Stimulated activated memory B cell treated with anti-CD40 and anti-IgM and Interleukin-4, amounts not matched to agents 10 μg/mL and 1 μg/mL and 100 μg/mL, for 72 hours (primary cell): ENCODE measurements at places on chromosomes 11 and 22.

DNA sequence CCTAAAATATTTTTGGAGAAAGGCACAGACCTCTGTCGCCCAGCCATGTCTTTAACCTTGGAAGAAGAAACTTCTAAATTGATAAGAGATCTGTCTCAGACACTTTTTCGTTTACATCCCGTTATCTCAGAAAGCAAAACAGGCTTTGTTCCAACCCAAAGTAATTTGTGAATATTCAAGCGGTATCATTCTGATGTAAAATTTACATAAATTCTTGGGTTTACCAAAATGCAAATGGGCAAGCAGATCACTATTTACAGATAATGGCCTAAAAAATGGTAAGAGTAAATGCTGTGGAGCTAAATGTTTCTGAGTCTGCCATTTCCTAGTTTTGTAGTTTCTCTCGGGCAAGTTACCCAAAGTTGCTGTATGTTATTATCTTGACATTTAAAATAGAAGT lies 101.9 kb upstream of the VPREB1 start:
- no peaks in the 10 kb centered on the region for H3K27me3 ChIP-seq
- no peaks in the 10 kb centered on the region for H3K4me1 ChIP-seq
- H3K36me3 ChIP-seq = peaks cover 5% of the 10 kb centered on the region
- ATAC-seq = no peak

GRCh38 chr22:36830601-36831000 lies 13.8 kb upstream of the PVALB start:
- peaks cover 6% of the 10 kb centered on the region for H3K36me3 ChIP-seq
- ATAC-seq = no peak
- peaks cover 14% of the 10 kb centered on the region for H3K4me1 ChIP-seq

DNA sequence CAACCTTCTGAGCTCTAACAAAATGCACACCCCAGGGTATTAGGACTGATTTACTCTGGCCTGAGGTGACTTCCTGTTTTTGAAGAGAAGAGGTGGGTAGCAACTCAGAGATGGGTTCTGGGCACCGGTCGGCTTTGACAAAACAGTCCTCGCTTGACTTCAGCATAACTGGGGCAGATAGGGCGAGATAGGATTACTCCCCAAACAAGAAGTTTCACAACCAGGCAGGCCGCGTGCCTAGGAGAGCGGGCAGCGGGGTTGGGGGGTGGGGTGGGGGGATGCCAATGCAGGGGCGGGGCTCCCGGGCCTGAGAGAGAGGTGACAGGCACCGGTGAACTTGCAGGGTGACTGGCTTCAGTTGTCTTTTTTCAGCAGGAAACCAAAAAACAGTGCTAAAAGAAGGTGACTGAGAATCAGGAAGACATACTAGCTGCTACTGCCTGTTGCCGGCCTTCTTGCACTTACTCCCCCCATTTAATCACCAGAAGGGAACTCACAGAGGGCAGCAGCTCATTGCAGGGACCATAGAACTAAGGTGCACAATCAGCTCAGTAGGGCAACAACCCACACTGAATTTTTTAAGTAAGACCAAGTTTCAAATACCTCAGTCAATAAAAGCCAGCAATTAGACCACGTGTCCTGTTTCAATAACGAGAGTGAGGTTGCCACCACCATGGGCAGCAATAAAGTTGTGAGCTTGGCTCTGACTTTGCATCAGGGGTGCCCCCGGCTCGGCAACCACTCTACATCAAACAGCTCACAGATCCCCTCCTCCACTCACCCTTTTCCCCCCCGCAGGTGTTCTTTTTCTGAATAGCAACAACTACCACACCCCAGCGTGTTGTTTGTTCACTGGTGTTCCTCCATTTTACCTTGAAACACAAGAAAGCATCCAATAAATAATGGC lies 37.2 kb upstream of the ETS1 start:
- peaks cover 89% of the 10 kb centered on the region for H3K4me1 ChIP-seq
- ATAC-seq = peak; percentile 94

- H3K36me3 ChIP-seq = peaks cover 54% of the 10 kb centered on the region
- no peaks in the 10 kb centered on the region for H3K4me1 ChIP-seq
- no peak overlapping the region for H3K4me3 ChIP-seq
- no peak overlapping the region for H3K27ac ChIP-seq
- no peak for ATAC-seq
Observed at GRCh38 chr22:26766510-26767350, 109.3 kb downstream of the MIAT start.

- peaks cover 81% of the 10 kb centered on the region for H3K36me3 ChIP-seq
- H3K4me1 ChIP-seq = no peaks in the 10 kb centered on the region
- no peak overlapping the region for H3K4me3 ChIP-seq
- H3K27me3 ChIP-seq = no peaks in the 10 kb centered on the region
- no peak overlapping the region for H3K27ac ChIP-seq
- ATAC-seq = no peak
Observed at GRCh38 chr22:27844656-27845591, 43.4 kb upstream of the MN1 start.

DNA sequence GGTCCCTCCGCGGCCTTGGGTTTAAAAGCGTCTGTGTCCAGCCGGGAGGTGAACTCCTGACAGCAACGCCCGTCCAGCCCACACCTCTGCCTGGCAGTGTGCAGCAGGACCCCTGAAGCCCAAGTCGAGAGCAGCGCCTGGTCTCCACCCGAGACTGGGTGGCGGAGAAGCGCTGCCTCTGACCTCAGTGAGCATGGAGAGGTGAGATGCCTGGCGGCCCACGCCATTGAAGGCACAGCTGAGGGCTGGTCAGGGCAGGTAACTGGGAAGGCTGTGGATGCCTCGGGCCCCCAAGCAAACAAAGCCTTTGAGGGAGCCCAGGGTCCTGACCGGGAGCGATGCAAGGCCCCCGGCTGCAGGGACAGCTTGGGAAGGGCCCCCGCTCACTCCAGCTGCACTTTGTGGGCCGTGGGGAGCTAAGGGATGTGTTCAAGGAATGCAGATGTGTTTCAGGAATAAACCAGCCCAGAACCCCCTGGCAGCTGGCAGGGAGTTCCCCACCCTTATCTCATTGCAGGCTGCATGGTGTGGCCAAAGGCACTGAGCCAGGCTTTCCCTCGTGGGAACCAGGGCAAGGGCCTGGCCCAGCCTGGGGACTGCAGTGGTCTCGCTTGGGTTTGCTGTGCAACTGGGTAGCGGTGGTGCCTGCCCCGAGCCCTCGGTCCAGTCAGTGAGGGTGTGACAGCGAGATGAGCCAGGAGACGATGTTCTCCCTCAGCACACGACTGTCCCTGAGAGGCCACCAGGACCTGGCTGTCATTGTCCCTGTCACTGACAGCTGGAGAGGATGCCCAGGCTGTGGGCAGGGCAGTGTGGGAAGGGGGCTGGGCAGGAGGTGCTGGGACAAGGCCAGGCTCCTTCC lies 92.5 kb downstream of the WNT7B start:
- H3K27me3 ChIP-seq = peaks cover 93% of the 10 kb centered on the region
- no peaks in the 10 kb centered on the region for H3K4me1 ChIP-seq
- H3K27ac ChIP-seq = no peak overlapping the region
- no peak for ATAC-seq

- no peaks in the 10 kb centered on the region for H3K4me1 ChIP-seq
- H3K36me3 ChIP-seq = no peaks in the 10 kb centered on the region
- H3K27ac ChIP-seq = no peak overlapping the region
- H3K4me3 ChIP-seq = no peak overlapping the region
- ATAC-seq = no peak
Observed at GRCh38 chr11:41989823-41990380, 530.5 kb upstream of the LRRC4C start.

DNA sequence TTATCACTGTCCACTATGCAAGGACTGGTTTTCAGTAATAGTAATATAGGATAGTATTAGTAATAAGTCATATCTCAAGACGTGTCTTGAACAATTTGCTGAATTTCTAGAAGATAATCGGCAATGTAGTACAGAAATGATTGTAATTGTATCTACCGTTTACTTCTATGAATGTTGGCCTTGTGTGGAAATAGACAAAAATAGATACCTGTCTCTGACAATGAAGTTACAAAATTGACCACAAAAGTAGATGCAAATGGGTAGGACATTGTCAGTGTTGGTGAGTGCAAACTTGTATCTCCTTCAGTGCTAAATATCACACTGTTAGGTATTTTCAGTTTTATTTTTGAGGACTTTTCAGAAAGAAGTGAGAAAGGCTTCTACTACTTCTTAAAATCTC lies 43.1 kb downstream of the SVIP start:
- no peak for ATAC-seq
- no peaks in the 10 kb centered on the region for H3K36me3 ChIP-seq
- H3K27me3 ChIP-seq = no peaks in the 10 kb centered on the region

DNA sequence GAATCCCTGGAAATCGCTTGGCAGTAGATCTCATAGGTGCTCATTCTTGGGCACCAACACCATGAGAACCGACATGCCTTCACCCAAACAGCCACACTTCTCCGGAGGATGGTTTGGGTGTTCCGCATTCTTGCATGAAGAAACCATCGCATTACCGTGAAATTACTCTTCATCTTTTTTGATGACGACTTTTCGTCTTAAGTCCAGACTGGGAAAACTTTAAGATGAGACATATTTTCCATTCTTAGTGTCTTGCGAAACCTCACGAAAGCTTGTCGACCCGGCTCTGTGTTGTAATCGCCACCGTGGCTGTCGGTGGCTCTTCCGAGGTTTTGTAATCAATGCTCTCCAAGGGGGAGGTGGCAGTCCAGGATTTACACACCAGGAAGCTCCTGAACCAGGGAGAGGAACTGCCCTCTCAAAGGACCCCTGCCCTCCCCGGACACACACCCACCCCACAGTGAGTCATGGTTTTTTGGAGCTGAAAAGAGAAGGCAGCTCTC lies 1.7 kb downstream of the TOM1 start:
- H3K27ac ChIP-seq = peak overlapping the region; percentile 93
- no peak for ATAC-seq
- H3K4me3 ChIP-seq = peak overlapping the region; percentile 92
- no peaks in the 10 kb centered on the region for H3K27me3 ChIP-seq
- peaks cover 29% of the 10 kb centered on the region for H3K36me3 ChIP-seq

DNA sequence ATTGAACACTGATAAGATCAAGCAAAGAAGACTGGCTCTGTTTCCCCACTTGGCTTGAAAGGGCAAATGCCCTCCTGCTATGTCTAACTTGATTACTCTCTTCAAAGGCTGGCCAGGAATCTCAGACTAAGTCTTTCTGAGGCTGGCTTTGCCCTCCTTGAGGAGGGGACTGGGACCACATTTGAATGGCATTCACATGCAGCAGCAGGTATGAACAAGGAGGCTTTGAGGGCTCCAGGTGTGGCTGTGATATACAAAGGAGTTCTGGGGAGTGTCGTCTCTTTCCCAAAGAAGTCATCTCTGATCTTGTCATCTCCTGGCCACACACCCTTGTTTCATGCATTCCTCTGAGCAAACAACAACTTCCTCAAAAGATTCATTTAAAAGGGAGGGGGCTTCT lies 130.8 kb downstream of the ARL14EP start:
- no peak overlapping the region for H3K27ac ChIP-seq
- H3K27me3 ChIP-seq = peaks cover 7% of the 10 kb centered on the region
- no peaks in the 10 kb centered on the region for H3K4me1 ChIP-seq
- no peak overlapping the region for H3K4me3 ChIP-seq
- no peaks in the 10 kb centered on the region for H3K36me3 ChIP-seq
- ATAC-seq = no peak
